ENCODE measurements at places on chromosomes 5 and 9.

DNA sequence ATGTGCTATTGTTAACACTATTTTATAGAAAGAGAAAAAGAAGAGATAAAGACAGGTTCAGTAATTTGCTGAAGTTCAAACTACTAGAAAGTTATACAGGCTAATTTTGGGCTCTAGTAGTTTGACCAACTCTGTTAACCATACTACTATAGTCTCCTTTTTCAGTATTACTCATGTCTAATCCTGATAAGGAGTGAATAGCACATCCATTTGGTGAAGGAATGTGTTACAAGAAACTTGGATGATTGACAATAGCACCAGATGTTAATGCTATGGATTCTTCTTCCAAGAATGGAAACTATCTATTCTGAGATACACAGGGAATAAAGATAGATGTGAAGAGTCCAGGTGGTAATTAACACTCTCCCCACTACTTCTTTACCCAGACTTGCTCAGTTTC lies 677.3 kb downstream of the PRELID2 start:
- no peak for DNase-seq

DNA sequence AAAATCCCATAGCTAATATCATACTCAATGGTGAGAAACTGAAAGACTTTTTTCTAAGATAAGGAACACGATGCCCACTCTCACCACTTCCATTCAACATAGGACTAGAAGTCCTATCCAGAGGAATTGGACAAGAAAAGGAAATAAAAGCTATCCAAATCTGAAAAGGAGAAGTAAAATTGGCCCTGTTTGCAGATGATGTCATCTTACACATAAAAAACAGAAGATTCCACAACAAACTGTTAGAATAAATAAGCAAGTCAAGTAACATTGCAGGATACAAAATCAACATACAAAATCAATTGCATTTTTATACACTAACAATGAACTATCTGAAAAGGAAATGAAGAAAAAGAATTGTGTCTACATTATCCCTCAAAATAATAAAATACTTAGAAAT lies 308.0 kb downstream of the MCTP1 start:
- DNase-seq: no peak

GRCh38 chr9:6224393-6225154 lies 9.0 kb downstream of the IL33 start:
- no peak for DNase-seq

DNA sequence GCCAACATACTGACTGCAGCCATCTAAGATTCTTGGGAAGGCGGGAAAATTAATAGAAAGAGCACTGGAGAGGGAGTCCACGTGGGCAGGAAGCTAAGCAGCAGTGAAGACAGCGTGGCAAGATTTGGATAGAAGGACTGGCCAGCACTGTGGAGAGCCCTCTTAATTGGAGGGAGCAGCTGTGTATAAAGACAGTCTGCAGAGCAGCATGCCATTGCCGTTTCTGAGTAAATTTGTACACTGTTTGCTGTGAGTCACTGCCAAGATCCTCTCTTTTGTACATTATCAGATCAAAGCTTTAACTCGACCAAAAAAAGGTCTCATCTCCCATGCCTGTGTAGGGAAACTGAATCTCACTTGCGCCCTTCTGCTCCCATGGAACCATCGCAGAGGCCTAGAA lies 45.3 kb downstream of the INSYN2B start:
- DNase-seq: no peak

GRCh38 chr9:135850737-135851136 lies 56.6 kb downstream of the CAMSAP1 start:
- peak; percentile 15 for DNase-seq

- DNase-seq: no peak
Measured at GRCh38 chr9:4755026-4755609, 14.1 kb upstream of the AK3 start.

DNA sequence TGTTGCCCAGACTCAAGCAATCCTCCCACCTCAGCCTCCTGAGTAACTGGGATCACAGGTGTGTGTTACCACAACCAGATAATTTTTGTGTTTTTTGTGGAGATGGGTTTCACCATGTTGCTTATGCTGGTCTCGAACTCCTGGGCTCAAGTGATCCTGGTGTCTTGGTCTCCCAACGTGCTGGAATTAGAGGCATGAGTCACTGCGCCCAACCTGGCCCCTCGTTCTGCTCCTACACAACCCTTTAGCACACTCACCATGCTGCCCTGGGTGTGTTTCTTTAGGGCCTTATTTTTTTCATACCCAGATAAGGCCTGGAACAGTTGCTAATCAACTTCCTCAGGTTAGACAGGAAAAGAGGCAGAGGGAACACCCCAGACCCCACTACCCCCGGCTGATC lies 2.6 kb downstream of the PDZD2 start:
- DNase-seq: no peak

DNA sequence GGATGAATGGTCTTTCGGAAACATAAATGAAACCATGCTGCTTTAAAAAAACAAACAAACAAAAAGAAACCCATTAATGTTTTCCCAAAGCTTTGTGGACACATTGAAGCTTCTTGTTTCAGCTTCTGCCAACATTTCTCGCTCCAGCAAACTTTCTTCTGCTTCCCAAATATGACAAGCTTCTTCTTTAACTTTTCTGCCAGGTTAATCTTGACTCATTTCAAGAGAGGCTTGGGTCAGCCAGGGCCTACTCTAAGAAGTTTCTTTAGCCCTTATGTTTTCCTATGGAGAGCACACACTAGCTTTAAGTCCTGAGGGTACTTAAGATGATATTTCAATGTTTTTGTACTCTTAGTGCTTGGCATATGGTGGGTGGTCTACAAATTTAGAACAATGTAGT lies 6.1 kb downstream of the ANXA1 start:
- peak; percentile 46 for DNase-seq

GRCh38 chr5:37615184-37615583 lies 224.7 kb downstream of the GDNF start:
- DNase-seq: no peak

DNA sequence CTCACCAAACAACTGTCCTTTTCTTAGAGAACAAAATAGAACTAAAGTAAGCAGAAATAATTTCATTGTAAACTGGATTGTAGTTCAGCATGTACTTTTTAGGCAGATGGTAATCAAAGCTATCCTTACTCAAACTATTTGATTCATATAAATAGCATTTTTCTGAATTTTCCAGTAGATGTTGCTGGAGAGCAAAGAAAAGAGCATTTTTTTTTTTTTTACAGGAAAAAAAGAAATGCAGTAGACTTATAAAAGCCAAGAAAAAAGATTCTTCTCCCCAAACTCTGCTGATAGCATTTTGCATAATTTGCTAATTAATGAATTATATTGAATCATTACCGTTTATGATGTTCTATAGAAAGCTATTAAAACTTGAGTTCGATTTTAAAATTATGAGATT lies 715.3 kb upstream of the WWC1 start:
- DNase-seq: no peak

GRCh38 chr5:142981475-142981874 lies 211.3 kb downstream of the ARHGAP26 start:
- DNase-seq: no peak

GRCh38 chr5:57576317-57576716 lies 93.7 kb upstream of the ACTBL2 start:
- no peak for DNase-seq

- DNase-seq: no peak
Measured at GRCh38 chr5:35804201-35804653, 52.5 kb upstream of the IL7R start.

- no peak for DNase-seq
Measured at GRCh38 chr9:88971131-88971960, 19.9 kb upstream of the S1PR3 start.

- DNase-seq: no peak
Measured at GRCh38 chr9:76887951-76888350, 18.0 kb downstream of the PRUNE2 start.

GRCh38 chr5:171428809-171429542 lies 9.5 kb downstream of the FGF18 start:
- no peak for DNase-seq

GRCh38 chr9:97809666-97810344 lies 43.2 kb upstream of the FOXE1 start:
- no peak for DNase-seq

GRCh38 chr5:172733974-172734346 lies 37.0 kb downstream of the DUSP1 start:
- no peak for DNase-seq

GRCh38 chr5:107687404-107687803 lies 16.7 kb upstream of the EFNA5 start:
- no peak for DNase-seq

GRCh38 chr5:151019331-151019730 lies 1.1 kb upstream of the GPX3 start:
- no peak for DNase-seq

- no peak for DNase-seq
Measured at GRCh38 chr5:170448221-170448620, 55.6 kb upstream of the KCNIP1 start.

DNA sequence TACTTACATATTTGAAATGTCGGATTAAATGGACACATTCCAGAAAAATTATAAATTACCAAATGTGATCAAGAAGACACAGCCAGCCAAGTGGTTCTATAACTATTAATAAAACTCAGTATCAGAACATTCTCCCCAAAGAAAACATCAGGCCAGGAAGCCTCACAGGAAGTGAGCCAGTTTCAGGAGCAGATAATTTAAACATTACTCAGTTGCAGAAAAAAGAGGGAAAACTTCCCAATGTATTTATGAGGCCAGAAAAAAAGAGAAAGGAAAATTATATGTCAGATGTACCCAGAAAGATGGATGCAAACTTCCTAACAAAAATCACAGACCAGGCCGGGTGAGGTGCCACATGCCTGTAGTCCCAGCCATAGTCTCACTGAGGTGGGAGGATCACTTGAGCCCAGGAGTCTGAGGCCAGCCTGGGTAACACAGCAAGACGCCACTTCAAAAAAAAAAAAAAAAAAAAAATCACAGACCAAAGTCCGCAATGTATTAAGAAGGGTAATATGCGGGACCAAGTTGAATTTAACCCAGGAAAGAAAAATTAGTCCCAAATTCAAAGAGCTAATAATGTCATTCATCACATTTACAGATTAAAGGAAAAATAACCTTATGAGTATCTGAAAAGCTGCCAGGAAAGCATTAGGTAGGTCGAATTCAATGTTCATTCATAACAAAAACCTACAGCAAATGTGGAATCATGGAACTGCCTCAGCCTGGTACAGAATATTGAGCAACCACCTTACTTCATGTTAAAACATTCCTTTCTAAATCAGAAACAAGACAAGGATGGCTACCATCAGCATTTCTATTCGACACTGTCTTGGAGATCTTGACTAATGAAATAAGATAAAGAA lies 37.2 kb upstream of the NRARP start:
- DNase-seq: no peak

DNA sequence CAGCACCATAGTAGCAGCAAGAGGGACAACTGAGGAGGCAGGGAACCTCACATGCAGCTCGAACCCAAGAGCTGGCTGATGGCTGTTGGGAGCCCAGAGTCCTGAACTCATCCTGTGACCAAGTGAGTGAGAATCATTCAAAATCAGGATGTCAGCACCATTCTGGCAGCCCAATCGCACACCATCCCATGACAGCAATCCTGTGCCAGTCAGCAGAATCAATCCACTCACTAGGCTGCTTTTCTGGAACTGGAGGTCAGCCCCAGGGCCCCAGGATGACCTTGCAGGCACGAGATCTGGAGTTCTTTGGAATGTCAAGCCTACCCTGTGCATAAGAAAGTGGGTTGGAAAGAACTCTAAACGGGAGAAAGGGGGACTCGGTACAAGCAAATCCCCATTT lies 67.8 kb upstream of the TAF11L2 start:
- DNase-seq: no peak

Data from activated CD4-positive, alpha-beta T cell treated with anti-CD3 and anti-CD28 coated beads, Interleukin-10, Interleukin-2, amounts not matched to agents 100 ng/mL and 50 ng/mL, durations not matched to agents 16 hours and 8 hours (primary cell).